ENCODE measurements at places on chromosomes 6 and 20.

DNA sequence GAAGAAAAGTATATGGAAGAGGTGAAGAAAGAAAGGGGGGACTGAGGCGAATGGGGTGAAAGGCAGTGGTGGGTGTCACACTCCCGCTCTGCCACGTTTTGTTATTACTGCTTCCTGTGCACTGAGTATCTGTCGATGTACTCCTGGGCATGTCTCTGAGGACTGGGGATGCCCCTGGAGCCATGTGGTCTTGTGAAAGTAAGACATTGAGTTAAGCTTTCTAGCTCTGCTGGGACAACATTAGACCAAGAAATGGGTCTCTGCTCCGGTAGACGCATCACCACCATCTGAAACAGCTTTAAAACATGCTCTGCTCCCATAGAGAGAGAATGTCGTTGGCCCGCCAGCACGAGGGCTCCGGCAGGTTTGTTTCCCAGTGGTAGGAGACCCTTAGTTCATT lies 40.0 kb downstream of the IRF4 start:
- DNase-seq: no peak

DNA sequence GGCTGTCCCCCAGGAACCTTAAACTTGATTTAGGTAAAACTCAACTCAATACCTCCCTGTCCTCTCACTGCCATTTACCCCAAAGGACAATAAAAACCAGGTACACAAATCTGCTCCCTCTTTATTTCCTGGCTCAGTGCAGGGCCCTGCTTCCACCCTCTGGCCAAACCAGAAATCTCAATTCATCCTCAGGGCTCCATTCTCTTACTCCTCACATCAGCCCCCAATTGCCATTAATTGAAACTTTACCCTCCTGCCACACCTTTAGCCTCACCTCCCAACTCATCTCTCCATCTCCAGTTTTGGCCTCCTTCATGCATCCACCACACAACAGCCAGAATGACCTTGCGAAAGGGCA lies 10.5 kb downstream of the ZBTB2 start:
- DNase-seq: no peak

DNA sequence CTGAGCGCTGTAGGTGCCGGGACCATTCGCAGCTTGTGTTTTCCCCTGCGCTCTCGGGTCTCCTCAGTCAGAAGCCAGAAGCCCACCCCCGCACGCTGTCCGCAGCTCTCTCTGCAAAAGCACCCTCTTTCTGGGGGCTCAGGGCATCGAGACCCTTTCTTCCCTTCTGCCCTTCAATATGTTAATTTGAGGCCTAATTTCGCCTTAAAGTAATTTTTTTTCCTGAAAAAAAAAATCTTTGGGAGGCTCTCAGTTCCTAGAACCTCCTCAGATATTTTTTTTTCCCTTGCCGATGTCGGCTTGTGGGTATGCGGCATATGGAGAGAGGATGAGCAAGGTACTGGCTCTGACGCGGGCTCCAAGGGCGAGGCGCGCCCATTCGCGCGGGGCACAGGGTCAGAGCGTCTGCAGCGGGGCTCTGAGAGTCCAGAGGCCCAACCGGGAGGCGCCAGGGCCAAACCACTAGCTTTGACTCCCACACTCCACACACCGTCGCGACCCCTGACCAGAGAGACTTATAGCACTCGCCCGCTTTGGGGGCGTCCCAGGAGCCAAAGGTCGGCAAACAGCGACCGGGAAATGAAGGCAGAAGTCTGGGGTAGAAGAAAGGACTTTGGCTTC lies 893 bp downstream of the PRDM13 start:
- DNase-seq: no peak

GRCh38 chr6:166772518-166772917 lies 145.5 kb upstream of the RPS6KA2 start:
- no peak for DNase-seq

- DNase-seq: peak; percentile 59
Measured at GRCh38 chr20:23419995-23420901, 1.0 kb downstream of the NAPB start.

- no peak for DNase-seq
Measured at GRCh38 chr20:58073945-58074856, 154.3 kb downstream of the ANKRD60 start.

GRCh38 chr6:158524311-158524710 lies 35.6 kb upstream of the TMEM181 start:
- DNase-seq: no peak

GRCh38 chr6:105482227-105482844 lies 79.5 kb upstream of the PREP start:
- no peak for DNase-seq

DNA sequence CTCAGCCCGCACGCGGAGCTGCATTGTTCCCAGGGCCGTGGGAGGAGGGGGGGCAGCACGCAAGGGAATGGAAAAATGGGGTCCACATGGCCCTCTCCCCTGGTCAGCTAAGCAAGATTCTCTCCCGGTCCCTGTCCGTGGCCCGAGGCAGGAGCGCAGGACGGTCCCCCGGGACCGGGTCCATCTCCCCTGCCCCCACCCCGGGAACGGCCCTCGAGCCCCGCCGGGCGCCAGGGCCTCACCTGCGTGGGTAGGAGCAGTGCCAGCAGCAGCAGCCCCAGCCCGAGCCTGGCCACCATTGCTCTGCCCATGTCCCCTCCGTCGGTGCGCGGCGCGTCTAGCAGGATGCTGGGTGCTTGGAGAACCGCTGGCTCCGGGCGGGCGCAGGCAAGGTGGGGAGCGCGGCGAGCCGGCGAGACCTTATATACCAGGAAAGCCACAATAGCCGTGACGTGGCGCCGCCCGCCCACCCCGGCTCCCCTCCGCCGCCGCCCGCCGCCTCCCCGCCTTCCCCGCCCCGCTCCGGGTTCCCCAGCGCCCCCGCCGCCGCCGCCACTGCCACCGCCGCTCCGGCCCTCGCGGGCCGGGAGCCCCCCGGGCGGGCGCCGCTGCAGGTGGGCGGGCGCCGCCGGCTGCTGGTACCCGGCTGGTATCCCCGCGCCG lies at the start of gene CD24:
Gene CD24 (minus strand): TSS at position 394 of the 663 bp plus-strand sequence. CDS start 83 bp downstream, at position 311.
- peak; percentile 33 for DNase-seq

- DNase-seq: no peak
Measured at GRCh38 chr6:5726976-5727718, 279.6 kb downstream of the NRN1 start.

- DNase-seq: no peak
Measured at GRCh38 chr6:141437685-141438084, 695.0 kb upstream of the GJE1 start.

DNA sequence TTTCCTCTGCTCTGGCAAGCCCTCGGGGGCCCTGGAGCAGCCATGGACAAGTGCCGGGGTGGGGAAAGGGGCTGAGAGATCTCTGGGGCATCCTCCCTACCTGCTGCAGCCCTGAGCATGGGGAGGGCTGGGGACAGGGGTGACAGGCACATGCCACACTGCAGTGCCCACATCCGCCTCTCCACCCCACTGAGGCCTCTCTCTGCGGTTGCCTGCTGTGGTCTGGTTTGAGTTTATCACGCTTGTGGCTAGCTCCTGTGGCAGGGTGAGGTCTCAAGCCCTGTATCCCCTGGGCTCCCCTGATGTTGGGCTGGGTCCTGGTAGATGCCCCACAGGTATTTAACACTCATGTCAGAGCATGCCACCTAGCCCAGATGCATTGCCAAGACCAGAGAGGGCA lies 52.9 kb upstream of the MLN start:
- peak; percentile 38 for DNase-seq

- no peak for DNase-seq
Measured at GRCh38 chr20:46573788-46574584, 23.5 kb upstream of the OCSTAMP start.

- DNase-seq: no peak
Measured at GRCh38 chr20:37223053-37223452, 38.6 kb downstream of the GHRH start.

GRCh38 chr6:92404281-92404680 lies 1015.1 kb downstream of the EPHA7 start:
- no peak for DNase-seq

DNA sequence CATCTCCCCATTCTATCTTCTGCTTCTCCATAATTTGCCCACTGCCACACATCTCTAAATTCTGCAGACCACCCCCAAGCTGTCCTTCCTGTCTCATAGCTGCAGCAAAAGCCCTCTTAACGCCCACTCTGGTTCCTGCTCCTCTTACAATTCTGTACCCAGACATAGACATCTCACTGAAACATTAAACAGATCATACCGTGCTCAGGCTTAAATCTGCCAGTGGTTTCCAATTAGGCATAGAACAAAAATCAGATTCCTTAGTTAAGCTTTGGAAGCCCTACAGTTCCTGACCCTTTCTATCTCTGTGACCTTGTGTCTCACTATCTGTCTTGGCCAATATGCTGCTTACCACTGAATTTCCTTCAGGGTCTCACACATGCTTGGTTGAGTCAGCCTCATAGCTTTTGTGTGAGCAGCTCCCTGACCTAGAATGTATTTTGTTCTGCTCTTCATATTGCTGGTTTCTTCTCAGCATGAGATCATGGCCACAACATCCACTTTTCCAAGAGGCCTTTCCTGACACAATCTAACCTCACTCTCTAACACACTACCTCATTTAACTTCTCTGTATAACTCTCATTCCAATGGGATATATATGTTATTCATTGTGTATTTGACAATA lies 749.7 kb downstream of the MAFB start:
- DNase-seq: no peak

GRCh38 chr20:3213226-3213625 lies 3.9 kb downstream of the ITPA start:
- no peak for DNase-seq

DNA sequence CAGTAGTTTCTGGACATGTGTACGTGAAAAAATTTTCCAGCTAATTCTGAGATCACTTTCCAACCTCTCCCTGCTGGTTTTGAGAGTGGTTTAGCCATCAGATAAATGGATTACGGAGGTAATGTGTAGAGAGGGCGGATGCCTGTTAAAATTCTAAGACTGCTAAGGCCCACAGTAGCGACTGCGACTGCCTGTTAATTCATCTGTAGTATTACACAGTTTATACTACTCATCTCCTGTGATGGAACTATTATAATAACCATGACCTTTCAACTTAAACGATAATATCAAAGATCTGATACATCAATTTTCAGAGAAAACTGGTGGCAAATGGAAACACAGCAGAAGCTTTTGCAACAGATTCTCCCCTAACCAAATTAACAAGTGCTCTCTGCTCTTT lies 102.3 kb downstream of the IRF4 start:
- peak; percentile 40 for DNase-seq

DNA sequence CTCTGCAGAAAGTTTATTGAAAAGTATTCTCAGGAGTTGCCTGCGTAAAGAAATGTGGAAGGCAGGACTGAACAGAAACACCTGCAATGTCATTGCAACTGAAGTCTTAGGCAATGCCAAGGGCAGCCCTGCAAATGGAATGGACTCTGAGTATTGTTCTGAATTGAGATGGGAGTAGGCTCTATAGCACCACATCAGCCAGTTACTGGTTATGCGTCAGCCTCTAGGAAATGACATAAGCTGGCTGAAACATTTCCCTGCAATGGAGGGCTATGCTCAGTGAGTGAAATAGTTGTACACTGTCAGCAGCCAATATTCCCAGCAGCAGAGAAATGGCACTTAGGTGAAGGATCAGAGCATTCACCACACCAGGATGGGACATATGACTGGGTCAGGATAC lies 13.8 kb upstream of the GJE1 start:
- no peak for DNase-seq

GRCh38 chr6:107776415-107776814 lies 47.7 kb downstream of the SCML4 start:
- DNase-seq: no peak

GRCh38 chr6:79048611-79049010 lies 29.4 kb downstream of the PHIP start:
- no peak for DNase-seq

DNA sequence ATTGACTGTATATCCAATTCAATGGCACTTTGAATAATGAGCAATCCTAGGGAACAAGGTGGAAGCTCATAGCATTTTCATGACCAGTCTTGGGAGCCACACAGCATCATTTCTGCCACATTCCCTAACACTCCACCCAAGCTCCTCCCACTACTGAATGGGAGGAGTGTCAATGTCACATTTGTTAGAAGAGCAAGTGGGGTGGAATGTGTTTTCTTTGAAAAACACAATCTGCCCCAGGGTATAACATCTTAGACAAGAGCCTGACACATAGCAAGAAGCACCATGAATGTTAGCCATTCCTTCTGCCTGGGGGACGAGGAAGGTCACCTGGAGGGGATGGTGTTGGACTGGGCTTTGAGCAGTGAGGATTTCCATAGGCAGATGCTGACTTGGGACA lies 258.3 kb upstream of the PMEPA1 start:
- DNase-seq: no peak

Data from activated CD4-positive, alpha-beta T cell treated with anti-CD3 and anti-CD28 coated beads for 4 hours (primary cell).